Stimulated activated naive CD8-positive, alpha-beta T cell treated with anti-CD3 and anti-CD28 coated beads, Interleukin-15, amount 100 ng/mL, for 72 hours (primary cell): ENCODE measurements at places on chromosomes 6 and 20.

DNA sequence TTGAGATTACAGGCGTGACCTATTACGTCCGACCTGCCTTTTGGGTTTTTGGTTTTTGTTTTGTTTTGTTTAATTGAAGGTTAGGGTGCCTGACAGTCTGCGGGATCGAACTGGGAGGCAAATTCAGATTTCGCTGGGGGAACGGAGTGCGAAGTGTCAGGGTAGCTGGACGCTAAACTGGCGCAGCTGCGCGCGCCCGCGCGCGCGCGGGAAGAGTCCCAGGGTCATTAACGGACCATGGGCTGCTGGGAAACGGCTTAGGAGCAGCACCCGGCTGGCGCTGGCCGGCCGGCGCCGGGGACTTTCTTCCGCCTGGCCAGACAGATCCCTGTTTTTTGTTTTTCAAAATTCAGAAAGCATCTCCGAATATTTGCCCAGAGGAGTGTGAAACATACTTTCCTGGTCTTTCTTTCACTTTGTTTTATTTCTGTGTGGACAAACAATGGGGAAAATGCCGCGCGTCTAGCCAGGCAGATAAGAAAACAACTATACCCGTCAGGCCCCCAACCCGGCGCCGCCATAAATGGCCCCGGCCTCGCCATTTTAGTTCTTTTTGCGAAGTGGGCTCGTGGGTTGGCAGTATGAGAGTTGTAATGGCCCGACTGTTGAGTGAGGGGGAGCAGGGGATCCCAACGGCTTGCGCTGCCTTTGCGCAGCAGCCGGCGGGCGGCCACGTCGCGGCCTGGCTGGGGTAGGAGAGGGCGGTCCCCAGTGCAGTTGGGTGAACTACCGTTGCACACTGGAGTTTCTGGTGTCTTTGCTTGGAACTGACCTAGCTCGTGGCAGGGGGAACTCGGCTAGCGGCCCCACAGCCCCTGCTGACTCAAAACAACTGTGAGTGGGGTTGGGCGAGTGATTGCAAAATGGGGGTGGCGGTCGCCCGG is 7.1 kb downstream of the HSPA1B start:
- peak; percentile 83 for DNase-seq

DNA sequence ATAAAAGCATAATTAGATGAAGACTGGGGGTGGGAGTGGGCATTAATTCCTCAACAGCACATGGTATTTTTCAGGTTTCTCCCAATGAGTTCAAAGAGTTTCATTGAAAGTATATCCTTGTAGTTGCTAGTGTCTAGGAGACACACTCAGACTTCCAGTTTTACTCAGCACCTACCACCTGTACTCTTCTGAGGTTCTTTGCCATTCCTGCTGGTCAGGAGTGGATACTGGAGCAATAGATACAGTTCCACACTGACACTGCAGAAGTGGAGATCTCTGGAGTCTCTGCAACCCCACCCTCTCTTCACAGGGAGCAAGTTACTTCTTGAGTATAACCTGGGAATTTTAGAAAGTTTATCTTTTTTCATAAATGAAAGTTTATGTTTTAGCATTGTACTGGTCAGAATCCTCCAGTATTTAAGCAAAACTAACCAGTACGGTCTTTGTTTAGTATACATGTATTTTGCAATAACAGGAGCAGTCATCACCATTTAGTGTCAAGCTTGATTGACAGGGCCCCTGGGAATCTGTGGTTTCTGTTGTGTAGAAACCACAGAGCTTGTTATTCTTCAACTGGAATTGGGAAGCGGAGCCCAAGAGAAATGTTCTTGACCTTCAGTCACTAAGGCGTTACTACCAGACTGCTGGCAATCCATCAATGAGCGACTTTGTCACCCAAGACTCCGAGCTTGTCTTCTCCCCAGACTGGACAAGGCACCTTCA is 148.1 kb downstream of the ZDHHC14 start:
- DNase-seq = no peak

- DNase-seq = peak; percentile 58
Measured at GRCh38 chr6:148144917-148145521, 197.6 kb upstream of the SASH1 start.

DNA sequence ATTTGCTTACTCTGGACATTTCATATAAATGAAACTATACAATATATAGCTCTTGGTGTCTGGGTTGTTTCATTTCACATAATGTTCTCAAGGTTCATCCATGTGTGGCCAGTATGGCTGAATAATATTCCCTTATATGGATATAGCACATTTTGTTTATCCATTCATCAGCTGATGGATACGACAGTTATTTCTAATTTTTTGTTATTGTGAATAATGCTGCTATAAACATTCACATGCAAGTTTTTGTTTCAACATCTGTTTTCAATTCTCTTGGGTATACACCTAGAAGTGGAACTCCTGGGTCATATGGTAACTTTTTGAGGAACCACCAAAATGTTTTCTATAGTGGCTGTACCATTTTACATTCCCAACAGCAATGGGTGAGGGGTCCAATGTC is 101.1 kb downstream of the CDK19 start:
- no peak for DNase-seq

DNA sequence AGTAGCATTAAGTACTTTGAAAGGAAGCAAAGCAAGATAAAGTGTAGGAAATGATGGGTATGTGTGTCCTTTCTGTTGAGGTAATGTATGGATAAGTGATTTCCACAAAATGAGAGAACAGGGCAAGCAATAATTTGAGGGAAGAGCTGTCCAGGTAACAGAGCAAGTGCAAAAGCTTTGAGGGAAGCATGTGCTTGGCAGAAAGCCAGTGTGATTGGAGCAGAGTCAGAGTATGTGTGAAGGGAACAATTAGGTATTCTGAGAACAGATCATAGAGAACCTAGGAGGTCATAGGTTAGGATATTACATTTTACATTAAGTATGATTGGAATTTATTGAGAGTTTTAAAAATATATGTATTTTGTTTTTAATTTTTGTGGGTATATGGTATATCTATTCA is 30.2 kb upstream of the MAN1A1 start:
- no peak for DNase-seq
